ENCODE measurements at places on chromosomes 6 and 20. TPM values are rescaled to one million over a fixed set of nuclear protein-coding genes. Genes with fewer than 3 reads are reported as not detected.

DNA sequence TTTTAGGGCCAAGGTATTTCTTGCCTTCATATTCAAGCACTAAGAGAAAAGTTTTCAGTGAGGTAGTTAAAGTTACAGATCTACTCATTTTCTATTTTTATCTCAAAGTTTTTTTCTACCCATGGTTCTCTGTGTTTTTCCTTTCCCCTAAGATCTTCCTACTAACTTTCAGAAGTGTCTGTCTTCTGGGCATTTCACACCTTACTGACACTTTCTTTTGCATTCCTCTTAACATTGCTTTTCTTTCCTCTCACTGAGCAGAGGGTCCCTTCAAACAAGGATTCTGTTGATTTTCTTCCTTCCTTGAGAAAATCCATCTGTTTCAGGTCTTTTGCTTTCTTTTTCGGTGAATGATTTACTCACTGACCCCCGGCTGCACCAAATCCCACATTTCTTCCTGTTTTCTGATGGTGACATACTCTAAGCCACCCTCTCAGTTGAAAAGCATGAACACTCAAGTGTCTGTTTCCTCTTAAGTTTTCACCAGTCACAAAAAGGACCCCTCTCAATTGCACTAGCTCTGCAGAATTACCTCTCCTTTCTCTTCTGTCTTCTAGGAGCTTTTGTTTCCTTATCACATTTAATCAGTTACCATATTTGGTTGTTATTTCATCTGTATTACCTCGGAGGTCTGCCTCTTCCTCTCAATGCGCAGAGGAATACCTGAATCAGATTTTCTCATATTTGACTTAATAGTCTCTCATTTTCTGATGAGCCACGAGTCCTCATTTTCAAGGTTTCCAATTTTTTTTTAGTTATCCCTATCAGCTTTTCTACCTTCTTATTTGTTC, 73.5 kb upstream of the RNF217 start:
- peak; percentile 59 for DNase-seq

GRCh38 chr20:63021356-63022321, 14.9 kb upstream of the BHLHE23 start:
- DNase-seq, result no peak

GRCh38 chr20:11143481-11143880, 469.7 kb upstream of the JAG1 start:
- DNase-seq, result no peak

GRCh38 chr20:42391807-42392206, 773.6 kb upstream of the CHD6 start:
- DNase-seq, result no peak

- no peak for DNase-seq
These were observed 43.6 kb downstream of the USP45 start for GRCh38 chr6:99471638-99472037.

DNA sequence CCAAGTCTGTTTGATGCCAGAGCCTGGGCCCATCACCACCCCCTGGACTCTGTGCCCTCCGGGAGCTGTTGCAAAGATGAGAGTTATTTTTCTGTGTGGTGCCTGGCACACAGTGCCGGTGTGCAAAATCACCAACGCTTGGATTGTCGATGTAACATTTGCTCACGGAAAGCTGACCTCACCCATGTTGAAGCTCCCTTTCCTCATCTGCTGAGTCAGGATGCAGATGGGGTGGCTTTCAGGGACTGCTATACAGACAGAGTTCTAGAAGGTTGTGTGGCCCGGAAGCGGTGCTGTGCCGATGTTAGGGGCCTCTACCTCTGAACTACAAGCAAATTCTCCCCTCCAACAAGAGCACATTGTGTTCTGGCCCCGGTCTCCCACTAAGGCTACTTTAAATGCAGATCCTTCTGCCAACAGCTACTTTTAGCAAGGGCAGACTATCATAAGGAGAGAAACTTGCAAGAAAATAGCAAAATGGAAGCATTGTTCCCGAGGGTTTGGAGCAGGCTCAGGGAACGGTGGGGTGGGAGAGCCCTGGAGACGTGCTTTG, 34.0 kb downstream of the EYA2 start:
- DNase-seq, result peak; percentile 19

DNA sequence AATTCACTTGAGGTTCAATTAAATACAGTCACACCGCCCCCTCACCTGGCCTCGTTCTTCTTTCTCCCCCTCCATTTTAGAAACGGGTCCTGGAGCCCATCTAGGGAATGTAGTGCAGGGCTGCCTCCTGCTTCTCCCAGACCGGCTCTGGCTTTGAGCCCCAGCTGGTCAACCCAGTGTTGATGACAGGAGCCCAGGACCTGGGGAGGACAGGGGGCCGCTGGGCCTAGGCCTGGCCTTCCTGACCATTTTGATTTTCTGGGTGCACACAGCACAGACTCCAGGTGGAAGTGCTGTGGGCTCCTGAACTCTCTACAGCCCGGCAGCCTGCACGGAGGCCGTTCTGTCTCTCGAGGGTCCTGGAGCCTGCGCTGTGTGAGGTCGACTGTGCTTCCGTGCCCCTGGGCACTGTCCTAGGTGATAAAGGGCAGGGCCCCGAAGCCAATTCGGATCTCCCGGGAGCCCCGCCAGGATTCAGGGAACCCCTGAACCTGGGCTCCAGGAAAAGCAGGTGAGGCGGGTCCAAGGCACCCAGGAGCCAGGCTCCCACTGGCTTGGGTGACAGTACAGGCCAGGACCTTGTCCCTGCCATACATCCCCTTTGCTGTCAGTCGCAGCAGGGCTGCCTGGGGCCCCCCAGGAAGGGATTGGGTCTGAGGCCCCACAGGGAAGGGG, 23.3 kb downstream of the NPEPL1 start:
- no peak for DNase-seq

DNA sequence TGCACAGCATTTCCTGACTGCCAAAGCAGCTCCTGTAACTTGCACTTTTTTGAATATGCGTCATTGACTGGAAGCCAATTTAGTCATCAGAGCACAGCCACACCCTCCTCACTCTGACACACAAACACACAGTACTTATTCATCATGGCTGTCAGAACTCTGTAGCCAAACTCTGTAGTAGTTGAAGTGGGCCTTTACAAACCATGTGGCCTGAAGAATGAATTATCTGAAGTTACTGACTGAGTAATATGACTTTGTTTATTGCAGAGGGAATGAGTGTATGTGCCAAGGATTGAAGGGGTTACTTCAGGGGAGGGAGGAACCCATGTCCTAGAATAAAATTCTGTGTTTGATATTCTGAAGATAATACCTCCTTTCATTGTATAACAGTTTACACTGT, 102.7 kb downstream of the FIG4 start:
- DNase-seq, result peak; percentile 96

DNA sequence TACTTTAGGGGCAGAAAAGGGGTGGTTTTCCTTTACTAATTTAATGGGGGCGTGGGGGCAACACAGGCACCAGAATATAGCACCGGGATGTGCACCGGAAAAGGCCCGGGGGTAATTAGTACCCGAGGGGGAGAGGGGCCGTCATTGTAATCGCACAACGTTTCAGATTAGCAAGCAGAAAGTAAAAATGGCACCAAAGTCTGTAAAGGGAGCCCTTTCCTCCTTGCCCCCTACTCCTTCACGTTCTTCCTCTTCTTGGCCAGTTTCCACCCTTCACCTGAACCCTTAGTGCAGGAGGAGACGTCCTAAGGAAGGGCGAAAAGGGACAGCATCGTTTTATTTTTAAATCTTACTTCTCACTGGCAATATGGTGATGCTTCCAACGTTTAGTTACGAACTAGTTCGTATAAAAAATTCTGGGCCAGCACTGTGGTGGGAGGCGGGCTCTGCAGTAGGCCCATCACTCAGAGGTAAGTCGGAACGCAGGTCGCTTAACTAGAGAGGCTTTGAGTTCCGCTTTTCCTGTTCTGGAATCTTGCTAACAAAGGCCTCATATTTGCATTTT, 742 bp upstream of the CEP85L start:
- DNase-seq, result no peak

Gene PDCD2
- total RNA-seq, result 100 TPM
